ENCODE measurements at places on chromosomes 6 and 20.

DNA sequence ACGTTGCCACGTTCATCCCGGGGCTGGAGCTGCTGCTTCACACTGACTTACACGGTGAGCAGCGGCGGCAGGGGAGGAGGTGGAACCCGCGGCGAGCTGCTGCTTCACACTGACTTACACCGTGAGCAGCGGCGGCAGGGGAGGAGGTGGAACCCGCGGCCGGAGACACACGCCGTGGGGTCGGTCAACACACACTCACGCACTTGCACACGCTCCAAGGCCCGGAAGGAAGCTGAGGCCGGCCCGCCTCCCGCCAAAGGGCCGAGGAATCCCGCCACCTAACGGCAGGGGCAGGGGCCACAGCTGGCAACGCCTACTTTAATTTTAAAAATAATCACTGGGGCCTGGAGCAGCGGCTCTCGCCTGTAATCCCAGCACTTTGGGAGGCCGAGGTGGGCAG, 94.4 kb upstream of the FOXC1 start:
- DNase-seq = no peak

- no peak for DNase-seq
These were observed 89.2 kb upstream of the RNF217 start for GRCh38 chr6:124873066-124873410.

- DNase-seq = no peak
These were observed 808 bp downstream of the ULBP1 start for GRCh38 chr6:149964308-149965193.

DNA sequence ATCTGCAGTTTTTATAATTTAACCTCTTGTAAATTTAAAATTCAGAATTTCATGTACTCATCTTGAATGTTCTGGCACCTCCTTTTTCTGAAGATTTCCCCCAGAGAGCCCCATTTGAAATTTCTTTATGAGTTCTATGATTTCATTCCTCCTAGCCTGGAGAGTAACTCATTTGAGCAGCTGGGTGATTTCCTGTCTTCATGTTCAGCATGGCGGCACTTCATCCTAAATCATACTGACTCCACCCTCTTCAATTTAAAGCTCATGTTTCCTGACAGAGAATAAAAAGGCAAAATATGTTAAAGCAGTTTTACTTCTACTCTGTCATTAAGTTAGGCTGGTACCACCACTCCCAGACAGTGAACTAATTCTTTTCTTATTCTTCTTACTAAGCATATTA, 250.9 kb upstream of the POU3F2 start:
- no peak for DNase-seq

GRCh38 chr20:44931911-44932310, 22.1 kb downstream of the PABPC1L start:
- no peak for DNase-seq

GRCh38 chr20:57250607-57251343, 15.7 kb downstream of the BMP7 start:
- no peak for DNase-seq

DNA sequence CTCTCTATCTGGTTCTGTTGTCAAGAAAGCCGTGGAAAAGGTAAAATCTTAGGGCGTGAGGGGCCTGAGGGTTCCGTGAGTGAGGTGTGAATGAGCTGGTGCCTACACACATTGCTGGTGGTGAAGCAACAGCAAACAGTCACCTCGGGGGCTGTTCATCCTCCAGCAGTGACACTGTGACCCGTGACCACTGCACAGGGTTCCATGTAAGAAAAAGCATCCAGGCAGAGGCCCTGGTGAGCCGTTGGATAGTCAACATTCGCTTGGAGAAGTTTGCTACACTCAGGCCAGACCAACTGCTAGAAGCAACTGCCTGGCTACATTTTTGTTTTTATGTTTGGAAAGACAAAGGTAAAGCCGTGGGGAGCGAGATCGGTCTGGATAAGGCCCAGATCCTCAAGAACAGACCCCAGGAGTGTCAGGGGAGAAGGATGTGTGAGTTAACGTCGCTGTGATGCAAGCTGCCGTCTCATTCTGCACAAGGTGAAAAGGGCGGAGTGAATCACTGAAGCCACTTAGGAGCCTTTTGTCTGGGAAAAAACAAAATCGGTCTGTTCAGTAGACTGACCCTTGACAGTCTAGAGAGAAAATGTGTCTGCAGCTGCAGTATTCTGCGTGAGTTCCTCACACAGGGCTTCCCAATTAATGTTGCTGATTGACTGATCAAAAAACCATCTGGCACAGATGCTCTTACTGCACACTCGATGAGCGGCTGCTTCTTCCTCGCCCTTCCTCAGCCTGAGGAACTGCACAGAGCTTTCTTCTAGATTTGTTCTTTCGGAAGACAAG, 404.0 kb downstream of the SMOC2 start:
- DNase-seq = no peak

GRCh38 chr20:23869520-23869919, 10.0 kb downstream of the CST5 start:
- DNase-seq = no peak

GRCh38 chr6:47655719-47656595, 42.4 kb upstream of the ADGRF4 start:
- DNase-seq = peak; percentile 64

Data from SW480 (cell line).